ENCODE measurements at places on chromosomes 3 and 15.
A peak's percentile ranks its signal among the peaks of the same experiment; 100 is the strongest.

DNA sequence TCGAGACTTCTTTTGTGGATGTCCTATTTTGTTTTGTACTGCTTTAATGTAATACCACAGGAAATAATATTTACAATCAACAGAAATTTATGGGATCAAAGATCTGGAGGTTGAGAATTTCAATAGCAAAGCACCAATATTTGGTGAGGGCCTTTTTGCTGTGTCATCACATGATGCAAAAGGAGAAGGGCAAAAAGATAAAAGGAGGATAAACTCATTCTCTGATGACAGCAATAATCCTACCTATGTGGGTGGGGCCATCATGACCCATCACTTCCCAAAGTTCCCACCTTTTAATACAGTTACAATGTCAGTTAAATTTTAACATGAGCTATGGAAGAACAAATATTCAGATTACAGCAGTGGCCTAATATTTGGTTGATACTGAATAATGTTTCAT lies 832.9 kb downstream of the OTOL1 start:
- no peak for DNase-seq

- DNase-seq: no peak
These were observed 121.6 kb upstream of the VEPH1 start for GRCh38 chr3:157624801-157625200.

GRCh38 chr3:173529062-173529711 lies 131.6 kb downstream of the NLGN1 start:
- no peak for DNase-seq

DNA sequence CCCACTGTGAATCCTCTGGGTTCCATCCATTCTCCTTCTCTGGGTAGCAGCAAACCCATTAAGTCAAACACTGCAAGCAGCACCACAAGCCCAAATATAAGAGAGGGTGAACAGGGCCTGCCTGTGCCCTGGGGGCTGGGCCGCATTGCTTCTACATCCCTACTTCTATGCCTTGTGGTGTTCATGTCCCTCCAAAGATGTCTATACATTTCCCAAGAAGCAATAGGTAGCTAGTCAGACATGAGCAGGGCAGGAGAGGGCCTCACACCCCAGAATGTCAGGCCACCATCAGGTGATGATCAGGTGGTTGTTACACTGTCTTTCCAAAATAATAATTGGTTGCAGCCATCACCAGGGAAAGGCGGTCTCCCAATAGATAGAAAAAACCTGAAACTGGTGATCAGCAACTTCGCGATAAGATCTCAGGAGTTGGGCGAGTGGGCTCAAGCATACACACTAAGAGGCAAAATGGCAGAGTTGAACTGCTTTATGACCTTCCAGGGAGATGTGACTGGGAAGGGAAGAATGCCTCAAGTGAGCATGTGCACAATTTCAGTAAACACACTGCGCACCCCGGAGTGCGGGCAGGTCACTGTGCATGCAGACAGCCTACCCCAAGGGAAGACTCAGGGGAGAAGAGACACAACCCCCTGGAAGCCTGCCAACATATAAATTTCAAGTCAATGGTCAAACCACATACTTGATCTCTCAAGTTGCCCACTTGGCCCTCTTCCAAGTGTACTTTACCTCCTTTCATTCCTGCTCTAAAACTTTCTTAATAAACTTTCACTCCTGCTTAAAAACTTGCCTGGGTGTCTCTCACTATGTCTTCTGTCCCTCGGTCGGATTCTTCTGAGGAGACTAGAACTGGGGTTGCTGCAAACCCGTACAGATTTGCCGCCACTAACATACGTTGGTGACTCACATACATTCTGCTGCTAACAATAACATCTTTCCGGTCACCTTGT lies 39.9 kb downstream of the KLF15 start:
- no peak for DNase-seq

- DNase-seq: no peak
These were observed 269.2 kb upstream of the CNTN3 start for GRCh38 chr3:74883690-74884089.

DNA sequence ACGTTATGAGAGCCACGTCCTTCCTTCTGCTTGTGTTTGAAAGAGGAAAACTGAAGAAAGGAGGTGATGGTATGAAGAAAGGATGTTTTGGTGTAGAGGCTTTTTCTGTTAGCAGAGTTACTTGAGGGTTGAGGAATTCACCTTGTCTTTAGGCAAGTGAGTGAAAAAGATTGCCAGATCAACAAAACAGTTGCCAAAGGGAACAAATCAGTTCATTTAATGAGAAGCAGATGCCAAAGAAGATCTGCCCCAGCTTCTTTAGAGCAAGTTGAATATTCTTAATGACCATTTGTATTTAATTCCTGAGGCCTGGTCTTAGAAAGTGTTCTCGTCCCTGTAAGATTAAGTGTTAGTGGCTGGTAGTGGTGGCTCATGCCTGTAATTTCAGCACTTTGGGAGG lies 2.6 kb downstream of the CHCHD6 start:
- no peak for DNase-seq

DNA sequence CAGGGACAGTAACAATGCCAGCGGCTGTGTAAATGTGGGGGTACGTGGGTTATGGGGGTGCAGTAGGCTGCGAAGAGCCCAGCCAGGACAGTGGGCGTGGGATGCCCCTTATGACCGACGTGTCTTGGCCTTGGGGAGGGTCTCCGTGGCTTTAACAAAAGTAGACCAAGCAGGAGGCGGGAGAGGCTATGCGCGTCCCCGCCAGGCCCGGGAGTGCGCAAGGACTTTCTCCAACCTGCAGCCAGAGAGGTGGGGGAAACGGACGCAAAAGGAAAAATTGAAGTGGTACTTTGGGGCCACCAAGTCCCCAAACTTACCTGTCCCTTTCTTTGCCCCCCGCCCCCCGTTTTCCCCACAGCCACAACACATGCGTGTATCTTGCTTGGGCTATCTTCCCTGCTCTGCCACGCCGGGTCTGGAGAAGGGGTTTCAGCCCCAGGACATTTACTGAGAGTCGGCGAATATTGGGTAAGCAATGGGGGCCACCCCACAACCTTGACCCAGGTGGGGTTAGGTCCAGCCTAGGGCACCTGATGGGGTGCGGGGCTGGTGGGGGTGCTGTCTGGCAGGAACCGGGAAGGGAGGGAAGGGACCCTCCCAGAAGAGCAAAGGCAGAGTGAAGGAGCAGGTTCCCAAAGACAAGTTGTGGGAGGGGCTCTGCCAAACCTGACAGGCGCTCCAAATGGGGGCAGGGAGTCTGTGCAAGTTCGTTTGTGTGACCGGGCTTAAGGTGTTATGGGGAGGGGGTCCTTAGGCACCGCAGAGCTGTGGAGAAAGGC lies 652 bp downstream of the ISLR2 start:
- DNase-seq: no peak

GRCh38 chr3:55978953-55979352 lies 489.3 kb downstream of the ERC2 start:
- DNase-seq: no peak

DNA sequence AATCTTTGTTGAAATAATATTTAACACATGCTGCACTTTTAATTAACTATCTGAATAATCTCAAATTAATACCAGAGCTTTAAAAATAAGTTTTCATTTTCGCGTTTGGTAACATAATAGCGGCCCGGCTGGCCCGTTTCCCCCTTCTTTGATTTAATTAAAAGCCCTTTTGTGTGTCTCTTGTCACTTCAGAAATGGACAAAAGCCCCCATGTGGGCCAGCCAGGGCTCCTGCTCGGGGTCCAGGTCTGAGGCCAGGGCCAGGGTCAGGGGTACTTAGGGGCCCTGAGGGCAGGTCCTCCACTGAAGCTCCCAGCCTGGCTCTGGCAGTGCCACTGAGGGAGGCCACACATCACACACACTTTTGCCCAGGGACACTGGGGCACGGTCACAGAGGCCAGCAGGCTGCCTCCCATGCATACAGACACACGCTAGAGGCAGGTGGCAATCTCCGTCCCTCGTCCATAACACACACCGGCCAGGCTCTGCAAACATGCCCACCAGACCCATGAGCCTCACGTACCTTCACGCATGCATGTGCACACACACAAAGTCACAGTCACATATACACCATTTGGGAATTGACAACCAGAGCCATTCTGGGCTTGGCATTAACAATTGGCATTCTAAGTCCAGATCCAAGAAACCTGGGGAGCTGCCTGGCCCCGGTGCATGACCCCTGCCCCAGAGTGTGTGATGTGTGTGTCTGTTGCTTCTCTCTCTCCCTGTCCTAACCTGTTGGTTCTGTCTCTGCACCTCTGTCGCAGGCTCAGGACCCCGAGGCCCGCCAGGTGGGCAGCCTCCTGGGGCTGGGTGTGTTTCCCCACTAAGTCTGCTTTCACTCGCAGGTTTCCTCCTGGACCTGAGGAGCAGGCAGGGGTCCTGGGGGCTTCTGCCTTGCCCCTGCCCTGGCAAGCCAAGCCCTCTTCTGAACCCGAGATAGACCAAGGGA lies 38.5 kb downstream of the DNAJB8 start:
- DNase-seq: no peak

GRCh38 chr15:77486542-77487468 lies 66.1 kb downstream of the HMG20A start:
- DNase-seq: no peak

DNA sequence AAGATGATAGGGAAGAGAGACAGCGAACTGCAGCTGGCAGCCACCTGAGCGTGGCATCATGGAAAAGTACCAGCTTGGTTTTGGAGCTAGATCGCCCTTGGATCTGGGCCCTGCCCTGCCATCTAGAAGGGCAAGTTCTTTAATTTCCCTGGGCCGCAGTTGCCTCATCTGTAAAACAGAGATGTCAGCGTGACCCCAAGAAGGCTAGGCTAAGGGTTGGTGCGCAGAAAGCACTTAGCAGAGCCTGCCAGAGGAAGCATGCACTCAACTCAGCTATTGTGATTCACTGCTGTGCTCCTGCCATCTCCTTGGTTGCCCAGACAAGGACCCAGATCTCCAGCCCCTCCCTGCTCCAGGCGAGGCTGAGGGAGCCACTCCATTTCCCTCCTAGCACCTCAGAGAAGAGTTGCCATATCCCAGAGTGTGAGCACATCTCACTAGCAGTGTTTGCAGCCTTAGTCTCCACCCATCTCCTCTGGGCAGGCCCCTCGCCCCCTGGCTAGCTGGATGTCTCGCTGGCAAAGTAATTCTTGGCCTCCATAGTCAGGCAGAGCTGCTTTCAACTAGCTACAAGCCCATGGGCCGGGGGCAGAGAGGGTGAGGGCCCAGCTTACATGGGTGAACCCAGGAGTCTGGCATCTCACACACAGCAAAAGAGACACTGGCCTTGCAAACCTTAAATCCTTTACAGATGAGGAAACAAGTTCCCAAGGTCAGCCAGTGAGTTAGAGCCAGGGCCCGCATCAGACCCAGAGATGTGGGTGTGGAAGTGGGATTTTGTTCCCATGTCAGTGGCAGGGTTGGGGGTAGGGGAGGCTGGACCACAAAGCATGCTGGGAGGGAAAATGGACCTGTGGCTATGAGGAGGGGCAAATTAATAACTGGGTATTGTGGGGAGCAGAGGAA lies 280.7 kb upstream of the TLE3 start:
- no peak for DNase-seq

DNA sequence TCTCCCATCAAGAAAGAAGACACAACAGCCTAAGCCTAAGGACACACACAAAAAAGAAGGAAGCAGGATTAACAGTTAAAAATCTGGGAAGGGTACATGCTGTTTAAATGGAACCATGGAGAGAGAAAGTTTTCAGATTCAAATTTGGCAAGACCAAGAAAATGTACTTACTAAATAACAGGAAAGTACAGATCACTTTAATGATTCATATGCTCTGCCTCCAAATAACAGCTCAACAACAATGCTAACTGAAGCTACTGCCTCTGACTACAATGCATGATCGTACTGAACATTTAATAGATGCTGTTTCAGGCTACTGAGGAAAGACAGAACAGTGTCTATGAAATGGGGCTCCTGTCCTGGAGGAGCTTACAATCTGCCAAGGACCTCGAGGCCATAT lies 8.4 kb upstream of the NMB start:
- no peak for DNase-seq

GRCh38 chr15:56893364-56893678 lies 25.1 kb upstream of the TCF12 start:
- DNase-seq: no peak

- peak; percentile 88 for DNase-seq
These were observed at the start of gene CLSTN2 for GRCh38 chr3:139935016-139935865. Gene CLSTN2 (plus strand): TSS chr3:139935185.

GRCh38 chr15:59993041-59993750 lies 10.9 kb upstream of the FOXB1 start:
- DNase-seq: no peak

DNA sequence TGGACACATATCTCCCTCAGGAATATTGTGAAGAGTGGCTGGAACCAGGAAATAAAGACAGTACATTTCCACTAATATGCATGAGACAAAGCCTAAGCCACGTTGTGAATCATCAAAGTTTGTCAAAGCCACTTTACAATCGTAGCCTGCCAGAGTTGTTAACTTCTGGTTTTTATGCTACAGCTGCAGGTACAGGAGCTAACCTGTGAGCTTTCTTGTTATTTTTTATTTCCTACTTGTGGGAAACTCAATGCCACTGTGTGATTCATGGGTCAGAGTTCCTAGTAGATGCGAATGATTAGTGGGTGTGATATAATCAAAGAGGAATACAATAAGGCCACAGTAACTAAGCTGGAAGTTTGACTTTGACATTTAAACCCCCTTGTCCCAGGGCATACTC lies 44.4 kb upstream of the TEX9 start:
- no peak for DNase-seq

- DNase-seq: no peak
These were observed 51.1 kb upstream of the POLG start for GRCh38 chr15:89385596-89386331.

DNA sequence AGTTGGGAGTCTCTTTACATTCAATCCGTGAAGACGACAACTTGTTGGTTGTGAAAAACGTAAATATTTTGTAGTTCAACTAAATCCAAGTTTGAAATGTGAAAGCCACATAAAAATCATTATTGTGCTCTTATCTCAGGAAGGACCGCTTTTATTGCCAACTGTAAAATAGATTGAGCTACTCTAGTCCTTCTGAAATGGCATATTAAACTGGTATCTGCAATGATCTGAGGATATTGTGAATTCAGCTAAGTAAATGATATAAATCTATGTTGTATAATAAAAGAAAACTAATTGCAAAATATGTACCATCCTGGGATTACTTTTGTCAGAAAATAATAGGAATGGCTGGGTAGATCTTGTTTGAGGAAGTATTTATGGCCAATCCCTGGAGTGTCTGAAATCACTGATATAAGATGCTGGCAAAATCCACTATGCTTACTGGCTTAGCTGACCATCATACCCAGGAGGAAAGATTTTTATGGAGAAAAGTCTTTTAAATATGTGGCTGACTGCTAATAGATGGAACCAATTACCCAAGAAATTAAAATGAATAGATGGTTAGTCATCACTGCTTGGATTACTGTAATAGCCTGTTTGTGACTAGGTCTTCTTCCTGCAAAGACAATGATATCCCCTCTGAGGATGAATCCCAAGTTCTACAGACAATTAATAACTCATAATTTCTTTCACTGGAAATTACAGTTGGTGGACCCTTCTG lies 191.8 kb downstream of the SEMA6D start:
- no peak for DNase-seq

DNA sequence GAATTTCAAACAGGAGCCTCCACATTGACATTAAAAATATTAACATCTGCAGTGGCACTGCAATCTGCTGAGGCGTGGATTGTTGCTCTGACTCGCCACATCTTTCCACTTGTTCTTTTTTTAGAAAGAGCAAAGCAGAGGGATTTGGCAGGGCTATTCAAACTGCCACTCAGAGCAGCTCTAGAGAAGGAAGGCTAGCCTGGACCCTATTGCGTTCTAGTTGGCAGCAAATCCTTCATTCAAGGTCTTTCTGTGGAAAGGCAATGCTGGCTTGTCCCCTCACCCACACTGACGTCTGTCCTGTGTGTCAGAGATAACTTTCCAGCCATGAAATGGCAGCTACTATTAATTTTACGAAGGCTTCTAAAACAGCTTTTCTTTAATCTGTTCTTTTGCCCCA lies 483.2 kb upstream of the SGO1 start:
- DNase-seq: peak; percentile 51

GRCh38 chr15:72566973-72567372 lies 87.5 kb upstream of the GOLGA6B start:
- DNase-seq: no peak
